ENCODE measurements at places on chromosomes 3 and 15.
A peak's percentile ranks its signal among the peaks of the same experiment; 100 is the strongest.

- no peak for DNase-seq
These were observed 1241.5 kb downstream of the ROBO2 start for GRCh38 chr3:78281381-78281780.

DNA sequence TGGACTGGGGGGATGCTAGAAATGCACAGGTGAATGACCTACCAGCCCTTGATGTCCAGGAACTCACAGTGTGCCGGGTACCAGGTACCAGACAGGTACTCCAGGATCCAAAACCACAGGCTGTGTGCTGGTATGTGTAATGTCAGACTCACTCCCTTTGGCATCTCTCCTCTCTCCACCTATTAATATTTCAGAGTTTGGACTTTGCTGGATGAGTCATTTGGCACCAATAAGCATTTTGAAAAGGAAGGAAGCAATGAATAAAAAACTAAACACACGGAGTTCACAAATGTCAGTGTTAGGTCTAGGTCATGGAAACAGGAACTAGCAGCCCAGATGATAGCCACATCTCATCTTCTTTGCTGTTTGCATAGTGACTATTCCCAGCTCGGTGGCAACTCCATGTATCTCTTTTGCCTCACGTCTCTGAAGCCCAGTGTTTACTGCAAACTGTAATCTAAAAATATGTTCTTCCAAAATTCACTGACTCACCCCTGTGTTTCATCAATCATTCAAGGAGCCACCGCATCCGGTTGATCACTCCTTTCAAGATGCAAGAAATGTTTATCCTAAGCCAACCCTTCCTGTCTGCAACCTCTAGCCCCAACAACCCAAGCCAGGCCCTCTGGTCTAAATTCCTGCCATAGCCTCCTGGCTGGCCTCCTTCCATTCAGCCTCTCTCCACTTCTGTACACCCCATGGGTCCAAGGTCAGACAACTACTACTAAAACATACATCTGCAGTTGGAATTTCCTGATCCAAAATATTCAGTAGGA, 8.4 kb downstream of the ITGB5 start:
- DNase-seq, result peak; percentile 77

- DNase-seq, result no peak
These were observed 251.7 kb upstream of the TBL1XR1 start for GRCh38 chr3:177448987-177449359.

DNA sequence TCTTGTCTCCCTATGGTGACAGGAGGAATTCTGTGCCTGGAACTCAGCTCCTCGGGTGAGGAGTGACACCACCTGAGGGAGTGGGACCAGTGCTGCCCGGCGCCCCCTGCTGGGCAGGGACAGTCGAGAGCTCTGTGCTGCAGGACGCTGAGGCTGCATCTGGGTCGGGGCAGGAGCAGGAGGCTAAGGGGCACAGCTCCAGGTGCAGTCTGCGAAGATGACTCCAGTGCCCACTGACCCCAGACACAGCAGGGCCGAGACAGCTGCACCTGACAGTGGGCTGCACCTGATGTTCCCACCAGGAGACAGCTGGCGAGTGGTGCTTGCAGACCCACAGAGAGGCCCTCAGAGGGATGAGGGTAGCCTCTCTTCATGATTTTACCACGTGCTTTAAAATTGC, 152.9 kb downstream of the ATP10A start:
- no peak for DNase-seq

GRCh38 chr15:74252291-74252690, 16.2 kb downstream of the CCDC33 start:
- no peak for DNase-seq

Data from AG04449 (cell line).